Stimulated activated CD4-positive, alpha-beta T cell treated with anti-CD3 and anti-CD28 coated beads, Interleukin-12 subunit alpha, Interleukin-12 subunit beta, amount 100 ng/mL, for 48 hours (primary cell): ENCODE measurements at places on chromosomes 12 and 14.

- DNase-seq: no peak
These were observed 162.0 kb downstream of the IPO8 start for GRCh38 chr12:30533558-30534265.

GRCh38 chr14:90969531-90970166 is 90.8 kb downstream of the RPS6KA5 start:
- DNase-seq: no peak

DNA sequence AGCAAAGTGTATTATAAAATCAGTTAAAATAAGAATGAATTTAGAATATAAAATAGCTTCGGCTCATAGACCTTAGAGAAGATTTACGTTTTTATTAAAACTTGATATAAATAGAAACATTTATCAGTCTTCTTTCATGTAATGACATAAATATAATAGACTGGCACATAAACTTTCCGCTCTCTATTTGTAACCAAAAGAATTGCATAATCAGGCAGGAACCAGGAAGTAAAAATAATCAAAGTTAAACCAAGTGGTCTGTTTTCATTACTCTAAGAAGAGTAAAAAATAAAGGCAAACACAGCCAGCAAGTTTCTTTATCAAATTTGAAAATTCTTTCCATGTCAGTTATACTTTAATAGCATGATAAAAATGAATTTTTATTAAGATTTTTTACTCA is 46.3 kb upstream of the ATP2A2 start:
- no peak for DNase-seq

DNA sequence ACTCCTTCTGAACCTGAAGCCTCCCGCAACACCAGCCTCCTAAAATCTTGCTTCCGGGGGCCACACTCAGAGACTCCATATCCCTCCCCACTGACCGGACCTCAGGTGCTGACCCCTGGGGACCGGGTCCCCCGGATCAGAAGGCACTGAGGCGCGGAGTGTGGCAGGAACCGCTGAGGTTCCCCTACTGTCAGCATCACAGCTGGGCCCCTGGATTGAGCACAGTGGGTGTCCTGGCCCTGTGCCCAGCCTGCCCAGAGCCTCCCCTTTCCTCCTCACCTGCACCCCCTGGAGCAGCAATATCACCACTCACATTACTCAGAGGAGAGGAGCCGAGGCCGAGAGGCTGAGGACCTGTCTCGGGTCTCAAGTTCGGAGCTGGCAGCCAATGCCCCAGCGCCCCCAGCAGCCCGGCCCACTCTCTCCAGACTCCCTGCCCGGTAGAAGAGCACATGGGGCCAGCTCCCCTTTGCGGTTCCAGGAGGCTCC is 101.2 kb upstream of the EIF5 start:
- no peak for DNase-seq

DNA sequence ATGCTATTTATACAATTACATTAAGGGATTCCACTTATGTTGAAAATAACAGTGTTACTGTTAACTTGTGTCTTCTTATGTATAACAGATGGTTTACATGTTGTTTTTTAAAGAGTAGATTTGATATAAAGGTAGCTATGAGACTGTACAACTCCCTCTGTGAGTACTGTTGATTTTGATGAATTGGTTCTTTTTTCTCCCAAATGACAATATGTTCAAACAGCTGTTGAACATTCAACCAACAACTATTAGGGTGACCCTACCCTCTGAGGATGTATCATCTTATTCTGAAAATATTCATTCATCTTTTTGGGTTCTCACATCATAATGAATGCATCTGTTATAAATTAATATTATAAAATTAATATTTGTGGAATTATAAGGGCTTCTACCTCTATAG is 456.9 kb upstream of the MGAT4C start:
- DNase-seq: no peak

GRCh38 chr14:89720076-89720687 is 234.3 kb downstream of the EFCAB11 start:
- no peak for DNase-seq

GRCh38 chr14:95832012-95832411 is 44.6 kb upstream of the TUNAR start:
- no peak for DNase-seq

DNA sequence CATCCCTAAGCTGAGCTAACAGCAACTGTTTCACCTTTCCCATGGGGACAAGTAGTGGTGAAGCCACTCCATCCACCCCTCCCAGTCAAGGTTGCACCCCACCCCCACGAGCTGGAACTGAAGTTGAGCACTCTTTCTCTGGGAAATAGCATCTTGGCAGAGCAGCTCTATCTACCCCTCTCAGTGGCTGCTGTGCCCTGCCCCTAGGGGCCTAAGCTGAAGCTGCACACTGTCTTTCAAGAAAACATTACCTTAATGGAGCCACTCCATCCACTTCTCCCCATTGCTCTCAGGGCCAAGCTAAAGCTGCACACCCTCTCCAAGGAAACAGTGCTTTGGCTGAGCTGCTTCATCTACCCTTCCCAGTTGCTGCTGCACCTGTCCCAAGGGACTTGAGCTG is 170.6 kb upstream of the CCDC196 start:
- DNase-seq: no peak

GRCh38 chr12:79333144-79333543 is 357.6 kb downstream of the PAWR start:
- no peak for DNase-seq

- DNase-seq: no peak
These were observed 11.1 kb upstream of the SMAGP start for GRCh38 chr12:51281202-51281924.

GRCh38 chr12:6177642-6178358 is 22.4 kb upstream of the CD9 start:
- DNase-seq: no peak

DNA sequence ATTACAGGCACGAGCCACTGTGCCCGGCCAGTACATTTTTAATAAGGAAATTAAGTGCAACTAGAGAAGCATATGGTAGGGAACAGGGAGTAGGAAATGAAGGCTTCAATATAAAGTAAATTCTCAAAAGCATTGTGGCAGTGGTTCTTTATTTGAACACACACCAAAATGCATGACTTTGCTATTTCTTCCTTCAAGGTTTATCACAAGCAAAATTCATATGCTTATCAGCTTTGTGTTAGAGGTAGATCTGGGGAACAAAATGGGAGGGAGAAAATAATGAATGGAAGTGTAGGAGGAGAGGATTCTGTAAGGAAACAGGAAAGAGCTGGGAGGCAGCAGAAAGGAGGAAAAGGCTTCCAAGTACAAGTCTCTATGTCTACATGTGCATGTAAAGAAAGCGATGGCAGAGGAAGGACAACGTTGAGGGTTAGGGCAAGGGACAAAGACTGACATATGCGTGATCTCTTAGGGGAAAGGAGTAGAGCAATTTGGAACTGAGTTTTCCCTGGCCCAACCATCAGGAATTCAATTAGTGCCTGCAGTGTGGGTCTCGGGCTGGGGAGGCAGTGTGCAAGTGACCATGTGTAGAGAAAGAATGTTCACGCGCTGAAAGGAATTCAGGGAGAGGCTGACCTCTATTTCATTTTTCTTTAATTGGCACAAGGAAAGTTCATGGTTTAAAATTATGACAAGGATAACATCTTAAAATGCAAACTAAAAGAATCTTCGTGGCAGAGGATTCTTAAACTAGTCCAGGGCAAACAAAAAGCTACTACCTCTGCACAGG is 22.9 kb upstream of the RASSF8 start:
- no peak for DNase-seq

GRCh38 chr14:23034498-23035302 is at the start of gene PSMB5:
TSS of gene PSMB5 (minus strand) at chr14:23034900. CDS start at chr14:23034881, 19 bp downstream.
- DNase-seq: peak; percentile 89

GRCh38 chr14:99395909-99396530 is 84.6 kb downstream of the SETD3 start:
- peak; percentile 13 for DNase-seq

DNA sequence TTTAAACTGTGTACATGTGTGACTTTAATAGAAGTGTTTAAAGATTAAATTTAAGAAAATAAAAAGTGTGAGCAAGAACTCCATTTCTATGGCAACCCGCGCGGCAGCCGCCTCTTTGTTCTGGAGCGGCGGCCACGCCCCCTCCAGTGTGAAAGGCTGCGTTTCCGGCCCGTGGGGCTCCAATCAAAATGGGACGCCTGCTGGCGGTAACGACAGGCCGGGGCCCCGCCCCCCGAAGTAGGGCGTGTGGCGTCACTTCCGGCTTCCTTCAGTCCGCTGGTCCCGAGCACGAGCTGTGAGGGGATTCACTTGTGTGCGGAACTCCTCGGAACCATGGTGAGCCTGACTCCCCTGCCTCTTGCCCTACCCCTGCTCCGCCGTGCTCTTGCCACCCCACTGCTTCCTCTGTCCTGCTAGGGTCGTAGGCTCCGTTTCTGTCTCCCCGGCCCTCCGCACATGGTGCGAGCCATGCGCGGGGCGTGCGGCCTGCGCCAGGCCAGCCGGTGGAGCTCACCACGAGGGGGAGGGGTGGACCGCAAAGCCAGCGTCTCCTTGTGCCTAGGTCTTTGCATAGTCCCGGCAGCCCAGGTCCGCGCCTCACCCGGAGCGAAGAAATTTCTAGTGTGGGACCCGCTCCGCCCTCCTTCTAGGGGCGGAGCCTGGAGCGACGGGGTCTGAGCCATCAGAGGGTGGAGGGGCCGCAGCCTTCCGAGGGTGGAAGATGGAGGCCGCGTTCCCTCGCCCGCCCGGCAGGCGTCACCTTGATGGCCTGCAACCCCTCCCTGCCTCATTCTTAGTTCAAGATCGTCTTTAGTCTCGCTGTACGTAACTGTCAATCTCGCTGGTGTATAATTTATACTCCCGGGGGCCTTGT is at the start of gene CCT2:
Gene CCT2 (plus strand): TSS at position 271 of the 874 bp plus-strand sequence. CDS start 63 bp downstream, at position 334.
- DNase-seq: peak; percentile 97

DNA sequence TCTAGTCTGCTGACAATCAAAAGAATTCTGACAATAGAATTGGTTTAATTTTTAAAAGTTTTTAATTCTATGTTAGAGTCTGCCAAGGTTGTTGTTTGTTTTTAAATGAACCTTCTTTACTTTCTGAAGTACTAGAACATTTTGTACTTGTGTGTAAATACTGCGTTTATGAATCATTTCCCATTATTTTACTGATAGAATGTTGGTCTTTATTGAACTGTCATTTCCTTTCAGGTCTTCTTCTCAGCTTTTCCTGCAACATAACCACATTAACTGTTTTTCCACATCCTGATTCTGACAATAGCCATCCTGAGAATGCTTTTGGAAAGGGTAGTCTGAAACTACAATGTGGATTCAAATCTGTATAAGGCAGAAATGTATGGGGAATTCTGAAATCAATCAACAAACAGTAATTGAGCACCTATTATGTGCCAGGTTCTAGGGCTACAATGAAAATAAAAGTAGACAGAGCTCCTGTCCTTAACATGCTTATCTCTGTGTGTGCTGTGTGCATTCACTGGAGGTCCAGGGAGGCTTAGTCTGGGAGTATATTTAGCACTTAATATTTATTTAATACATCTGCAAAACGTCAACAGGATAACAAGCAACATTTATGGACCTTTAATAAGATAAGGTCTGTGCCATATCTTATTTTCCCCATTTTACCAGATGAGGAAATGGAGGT is 73.1 kb upstream of the SLC38A2 start:
- no peak for DNase-seq

GRCh38 chr12:131507094-131507493 is 203.8 kb upstream of the SFSWAP start:
- DNase-seq: no peak

- no peak for DNase-seq
These were observed at the start of gene ADAMTS20 for GRCh38 chr12:43551971-43552559. TSS of gene ADAMTS20 (minus strand) at chr12:43552203. CDS start at chr12:43551921, 282 bp downstream.

- DNase-seq: no peak
These were observed 135.9 kb downstream of the C12orf75 start for GRCh38 chr12:105466231-105466900.

- no peak for DNase-seq
These were observed 11.1 kb upstream of the TMPO start for GRCh38 chr12:98504368-98504617.

- DNase-seq: no peak
These were observed 30.8 kb downstream of the GPR19 start for GRCh38 chr12:12665194-12665593.

DNA sequence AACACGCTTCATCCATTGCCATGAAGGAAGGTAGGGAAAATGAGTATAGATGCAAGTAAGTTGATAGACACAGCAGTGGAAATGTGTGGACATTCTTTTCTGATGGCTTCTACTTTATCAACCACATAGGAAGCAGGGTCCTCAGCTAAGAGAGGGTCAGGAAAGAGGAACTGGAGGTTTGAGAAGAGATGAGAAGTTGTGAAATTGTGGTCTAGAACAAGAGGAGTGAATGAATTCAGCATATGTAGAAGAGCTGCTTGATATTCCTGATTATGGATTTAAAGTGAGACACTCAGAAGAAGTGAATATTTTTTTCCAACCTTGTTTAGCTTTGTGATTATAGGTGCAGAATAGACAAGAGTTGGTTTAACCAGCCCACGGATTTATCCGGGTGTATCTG is 128.5 kb downstream of the SLC15A5 start:
- no peak for DNase-seq

- peak; percentile 82 for DNase-seq
These were observed 1101.2 kb upstream of the TMEM132C start for GRCh38 chr12:127165567-127166392.

DNA sequence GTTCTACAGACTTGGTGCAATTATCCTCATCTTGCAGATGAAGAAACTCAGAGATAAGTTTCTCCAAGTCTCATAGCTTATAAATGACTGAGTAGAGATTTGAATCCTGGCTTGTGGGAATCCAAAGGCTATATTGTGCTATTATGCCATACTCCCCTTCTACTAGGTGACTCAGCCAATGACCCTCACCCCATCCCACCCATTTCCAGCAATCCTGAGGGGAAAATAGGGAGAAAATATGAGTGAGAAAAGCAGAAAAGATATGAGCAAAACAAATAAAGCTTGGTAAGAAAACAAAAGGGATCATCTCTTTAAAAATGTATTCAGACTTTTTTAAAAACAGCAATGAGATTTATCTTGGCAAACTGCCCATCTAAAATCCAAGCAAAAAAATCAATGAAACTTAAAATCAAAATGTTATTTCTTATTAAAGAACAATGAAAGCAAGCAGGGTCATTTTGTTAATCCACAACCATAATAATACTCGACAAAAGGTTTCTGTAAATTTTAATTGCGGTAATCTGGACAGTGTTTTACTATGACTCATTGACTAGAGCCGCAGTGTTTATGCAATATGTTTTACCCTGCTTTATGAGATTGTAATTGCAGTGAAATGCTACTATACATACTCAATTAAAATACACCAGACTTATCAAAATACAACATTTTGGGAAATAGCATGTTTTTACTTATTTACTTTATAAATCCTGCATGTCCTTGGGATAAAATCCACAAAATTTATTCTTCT is 13.1 kb upstream of the LGR5 start:
- no peak for DNase-seq
